ENCODE measurements at places on chromosomes 12 and 14.
A peak's percentile ranks its signal among the peaks of the same experiment; 100 is the strongest.

- no peak for DNase-seq
Measured at GRCh38 chr12:72272731-72273498, 745 bp downstream of the TRHDE start.

DNA sequence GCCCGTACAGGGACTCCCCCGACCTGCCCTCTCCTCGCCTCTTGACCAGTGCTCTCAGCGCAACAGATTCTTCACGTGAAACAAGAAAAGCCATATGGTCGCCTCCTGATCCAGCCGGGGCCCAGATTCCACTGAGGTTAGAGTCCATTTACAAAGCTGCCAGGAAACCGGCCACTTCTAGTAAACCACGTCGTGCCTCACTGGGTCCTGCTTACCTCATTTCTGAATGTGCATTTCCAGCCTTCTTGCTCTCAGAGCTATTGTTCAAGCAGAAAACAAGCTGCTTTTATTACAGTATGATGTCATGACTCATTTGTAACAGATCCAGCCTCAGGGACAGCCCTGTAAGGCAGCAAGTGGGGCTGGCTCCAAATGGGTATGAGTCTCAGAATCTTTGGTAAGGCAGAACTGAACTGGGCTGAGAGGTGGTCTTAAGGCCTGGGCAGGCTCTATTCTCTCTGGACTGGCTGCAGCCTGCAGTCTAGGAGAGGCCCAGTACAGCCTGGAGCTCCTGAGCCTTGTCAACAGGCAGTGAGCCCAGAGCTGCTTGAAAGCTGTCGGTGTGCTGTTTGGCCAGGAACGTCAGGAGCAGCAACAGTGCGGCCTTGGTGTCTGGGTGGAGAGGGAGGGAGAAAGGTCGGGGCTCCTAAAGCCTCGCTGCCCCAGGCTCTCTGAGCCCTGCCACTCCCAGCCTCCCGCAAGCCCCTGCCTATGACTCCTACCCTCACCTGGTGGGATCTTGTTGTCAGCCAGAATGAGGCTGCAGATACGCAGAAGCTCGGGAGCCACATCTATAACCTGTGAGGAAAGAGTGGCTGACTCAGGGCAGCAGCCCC is 8.3 kb downstream of the REC8 start:
- DNase-seq: peak; percentile 18

DNA sequence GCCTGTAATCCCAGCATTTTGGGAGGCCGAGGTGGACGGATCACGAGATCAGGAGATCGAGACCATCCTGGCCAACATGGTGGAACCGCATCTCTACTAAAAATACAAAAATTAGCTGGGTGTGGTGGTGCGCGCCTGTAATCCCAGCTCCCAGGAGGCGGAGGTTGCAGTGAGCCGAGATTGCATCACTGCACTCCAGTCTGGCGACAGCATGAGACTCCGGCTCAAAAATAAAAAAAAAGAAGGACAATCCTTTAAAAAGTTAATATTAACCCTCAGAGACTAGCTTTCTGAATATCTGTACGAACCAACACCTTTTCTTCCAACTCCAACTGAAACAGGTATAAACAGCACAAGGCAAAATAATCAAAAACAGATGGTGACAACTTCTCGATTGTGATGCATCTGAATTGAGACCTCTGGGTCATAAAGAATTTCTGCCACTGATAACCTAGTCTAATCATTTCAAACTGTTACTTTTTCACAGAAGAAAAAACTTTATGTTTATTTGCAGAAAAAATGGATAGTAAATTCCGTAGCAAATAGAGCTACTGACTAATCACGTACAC is 27.8 kb downstream of the CLIP1 start:
- no peak for DNase-seq

GRCh38 chr14:94021416-94022157 is 4.6 kb upstream of the OTUB2 start:
- no peak for DNase-seq

DNA sequence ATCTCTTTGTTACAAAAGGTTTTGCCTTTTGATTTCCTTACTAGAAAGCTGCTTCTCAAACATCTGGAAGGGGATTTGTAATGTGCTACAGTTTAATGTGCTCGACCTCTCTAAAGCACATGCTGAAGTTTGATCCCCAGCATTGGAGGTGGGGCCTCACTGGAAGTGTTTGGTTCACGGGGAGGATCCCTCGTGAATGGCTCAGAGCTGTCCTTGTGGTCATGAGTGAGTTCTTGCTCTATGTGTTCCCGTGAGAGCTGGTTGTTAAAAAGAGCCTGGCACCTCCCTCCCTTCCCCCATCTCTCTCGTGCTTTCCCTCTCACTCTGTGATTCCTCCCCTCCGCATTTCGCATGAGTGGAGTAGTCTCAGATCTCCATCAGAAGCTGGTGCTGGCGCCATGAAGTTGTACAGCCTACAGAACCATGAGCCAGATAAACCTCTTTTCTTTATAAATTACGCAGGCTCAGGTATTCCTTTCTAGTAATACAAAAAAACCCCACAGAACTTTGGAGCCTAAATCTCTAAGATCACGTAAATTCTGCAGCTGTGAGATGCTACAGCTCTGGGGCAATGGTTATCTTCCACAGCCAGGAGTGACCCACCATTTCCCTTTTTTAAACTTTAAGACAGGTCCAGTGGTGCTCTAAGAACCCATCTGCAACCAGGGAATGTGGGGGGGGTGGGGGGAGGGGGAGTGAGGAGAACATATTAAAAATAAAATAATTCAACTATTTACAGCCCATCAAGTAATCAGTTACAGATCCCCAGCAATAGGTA is 214.4 kb downstream of the FOXN3 start:
- DNase-seq: no peak

- no peak for DNase-seq
Measured at GRCh38 chr12:22969521-22969920, 344.6 kb downstream of the ETNK1 start.

DNA sequence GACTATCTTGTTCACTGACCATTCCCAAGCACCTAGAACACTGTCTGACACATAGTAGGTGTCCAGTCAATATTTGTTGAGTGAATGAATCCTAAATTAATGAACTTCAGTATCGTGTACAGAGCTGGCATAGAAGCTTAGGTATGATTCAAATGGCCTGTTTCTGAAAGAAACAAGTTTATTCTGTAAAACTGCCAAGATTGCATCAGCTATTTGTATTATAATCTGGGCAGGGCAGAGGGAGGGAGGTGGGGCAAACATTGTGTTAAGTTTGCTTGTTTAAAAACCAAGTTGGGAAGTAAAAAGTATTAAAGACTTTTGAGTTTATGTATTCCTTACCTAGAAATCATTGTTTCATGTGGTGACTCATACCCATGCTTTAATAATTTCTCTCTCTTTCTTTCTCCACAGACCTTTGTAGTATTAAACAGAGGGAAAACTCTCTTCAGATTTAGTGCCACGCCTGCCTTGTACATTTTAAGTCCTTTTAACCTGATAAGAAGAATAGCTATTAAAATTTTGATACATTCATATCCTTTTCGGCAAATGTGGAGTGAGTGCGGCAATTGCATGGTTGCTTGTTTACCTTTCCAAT is 92.8 kb downstream of the SCN8A start:
- no peak for DNase-seq

DNA sequence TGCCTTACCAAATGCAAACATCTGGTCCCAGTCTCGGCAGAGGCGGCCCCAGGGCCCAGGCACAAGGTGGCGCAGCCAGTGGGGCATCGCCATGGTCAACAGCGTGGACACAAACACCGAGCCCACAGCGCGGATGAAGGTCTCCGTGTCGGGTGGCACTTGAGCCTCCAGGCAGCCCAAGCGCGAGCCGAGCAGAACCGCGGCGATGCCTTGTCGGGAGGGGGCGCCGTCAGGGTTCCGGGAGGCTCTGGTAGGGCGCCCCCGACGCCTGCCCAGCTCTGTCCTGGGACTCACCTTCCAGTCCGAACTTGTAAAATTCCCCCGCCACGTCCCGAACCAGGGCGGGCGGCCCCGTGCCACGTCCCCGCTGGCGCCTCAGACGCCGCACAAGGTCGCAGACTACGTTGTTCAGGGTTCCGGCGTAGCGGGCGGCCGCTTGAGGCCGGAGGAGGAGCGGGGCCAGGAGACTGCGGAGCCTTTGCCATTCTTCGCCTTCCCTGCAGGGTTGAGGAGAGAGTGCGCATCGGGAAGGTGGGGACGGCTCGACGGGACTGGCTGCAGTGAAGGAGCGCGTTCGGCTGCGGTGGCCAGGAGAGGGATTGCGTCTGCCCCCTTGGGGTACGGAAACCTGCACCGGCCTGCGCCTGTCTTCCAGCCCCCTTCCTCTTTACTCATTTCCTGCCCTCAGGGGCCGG is 1.7 kb downstream of the CYP27B1 start:
- DNase-seq: no peak

DNA sequence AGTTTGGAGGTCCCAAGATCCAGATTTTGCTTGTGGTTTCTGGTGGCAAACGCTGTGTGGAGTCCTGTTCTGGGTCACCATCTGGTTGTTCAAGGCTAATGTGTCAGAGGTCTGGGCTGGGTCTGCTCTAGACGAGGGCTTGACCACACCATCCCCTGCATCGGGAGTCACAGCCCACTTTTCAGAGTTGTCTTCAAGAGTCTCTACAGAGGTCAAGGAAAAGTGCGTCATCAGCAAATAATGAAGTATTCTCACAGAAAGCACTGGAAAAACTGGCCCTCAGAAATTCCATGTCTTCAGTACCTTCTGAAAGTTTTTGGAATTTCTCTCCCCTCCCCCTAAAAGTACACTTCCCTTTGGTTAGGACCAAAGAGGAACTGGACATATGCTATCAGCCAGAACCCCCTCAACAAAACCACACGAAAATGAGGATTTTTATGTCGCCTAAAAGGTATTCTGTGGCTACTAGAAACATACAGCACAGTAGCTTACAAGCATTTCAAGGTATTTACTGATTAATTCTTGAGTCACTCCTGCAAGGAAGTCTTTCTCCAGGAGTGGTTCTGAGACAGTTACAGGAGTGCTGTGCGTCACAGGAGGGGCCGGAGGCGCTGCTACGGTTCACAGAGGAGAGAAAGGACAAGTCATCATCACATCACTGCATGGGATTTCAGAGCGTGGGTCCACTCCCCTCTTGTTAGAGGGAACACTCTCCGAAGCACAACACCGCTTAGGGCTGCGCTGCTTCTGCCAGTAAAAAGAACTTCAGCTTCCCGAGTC is 35.4 kb downstream of the RAD52 start:
- no peak for DNase-seq

GRCh38 chr12:105418229-105418628 is 87.7 kb downstream of the C12orf75 start:
- no peak for DNase-seq

- no peak for DNase-seq
Measured at GRCh38 chr14:92460541-92460915, 53.1 kb upstream of the RIN3 start.

GRCh38 chr12:79302162-79302814 is 388.5 kb downstream of the PAWR start:
- no peak for DNase-seq

- peak; percentile 62 for DNase-seq
Measured at GRCh38 chr14:81384900-81385299, 15.2 kb downstream of the STON2 start.

GRCh38 chr12:39296496-39296895 is 146.4 kb downstream of the KIF21A start:
- DNase-seq: no peak

GRCh38 chr12:45575823-45576475 is 153.6 kb upstream of the ARID2 start:
- DNase-seq: no peak

DNA sequence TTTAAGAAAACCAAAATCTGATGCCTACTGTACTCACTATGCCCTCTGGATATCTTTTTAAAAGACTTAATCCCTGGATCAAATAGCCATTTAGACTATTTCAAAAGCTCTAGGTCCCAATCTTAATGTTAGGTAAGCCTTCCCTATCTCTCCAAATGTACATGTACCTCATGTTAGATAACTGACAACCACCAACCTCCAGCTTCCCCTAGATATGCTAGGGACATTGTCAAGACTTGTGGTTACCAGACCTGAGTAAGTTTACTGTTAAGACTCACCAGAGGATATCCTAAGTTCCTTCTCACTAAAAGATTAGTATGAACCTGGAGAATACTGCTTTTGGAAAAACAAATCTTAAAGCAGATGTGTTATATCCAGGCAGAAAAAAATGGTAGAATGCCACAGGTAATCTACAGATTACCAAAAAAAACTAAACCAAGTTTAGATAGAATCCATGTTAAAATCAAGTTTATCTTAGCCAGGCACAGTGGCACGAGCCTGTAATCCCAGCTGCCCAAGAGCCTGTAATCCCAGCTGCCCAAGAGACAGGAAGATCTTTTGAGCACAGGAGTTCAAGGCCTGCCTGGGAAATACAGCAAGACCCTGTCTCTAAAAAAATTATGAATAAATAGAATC is 9.7 kb downstream of the NAP1L1 start:
- DNase-seq: no peak

GRCh38 chr12:80553316-80553715 is 109.3 kb downstream of the PTPRQ start:
- no peak for DNase-seq

DNA sequence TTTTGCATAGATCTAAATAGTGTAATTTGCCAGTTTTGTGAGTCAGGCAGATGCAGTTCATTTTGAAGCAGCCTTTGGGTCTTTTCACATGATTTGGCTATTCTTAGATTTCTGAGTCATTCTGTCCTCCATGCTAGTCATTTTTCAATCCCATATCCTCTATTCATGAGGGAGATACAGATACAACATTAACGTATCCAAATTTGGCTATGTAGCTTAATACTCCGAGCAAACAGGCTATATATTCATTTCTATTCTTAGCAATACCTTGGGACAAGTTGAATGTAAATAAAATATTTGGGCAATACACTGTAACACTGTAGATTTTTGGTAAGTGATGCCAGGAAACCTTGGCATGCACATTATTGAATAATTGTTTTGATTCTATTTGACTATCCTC is 270.7 kb upstream of the PDE3A start:
- DNase-seq: no peak

DNA sequence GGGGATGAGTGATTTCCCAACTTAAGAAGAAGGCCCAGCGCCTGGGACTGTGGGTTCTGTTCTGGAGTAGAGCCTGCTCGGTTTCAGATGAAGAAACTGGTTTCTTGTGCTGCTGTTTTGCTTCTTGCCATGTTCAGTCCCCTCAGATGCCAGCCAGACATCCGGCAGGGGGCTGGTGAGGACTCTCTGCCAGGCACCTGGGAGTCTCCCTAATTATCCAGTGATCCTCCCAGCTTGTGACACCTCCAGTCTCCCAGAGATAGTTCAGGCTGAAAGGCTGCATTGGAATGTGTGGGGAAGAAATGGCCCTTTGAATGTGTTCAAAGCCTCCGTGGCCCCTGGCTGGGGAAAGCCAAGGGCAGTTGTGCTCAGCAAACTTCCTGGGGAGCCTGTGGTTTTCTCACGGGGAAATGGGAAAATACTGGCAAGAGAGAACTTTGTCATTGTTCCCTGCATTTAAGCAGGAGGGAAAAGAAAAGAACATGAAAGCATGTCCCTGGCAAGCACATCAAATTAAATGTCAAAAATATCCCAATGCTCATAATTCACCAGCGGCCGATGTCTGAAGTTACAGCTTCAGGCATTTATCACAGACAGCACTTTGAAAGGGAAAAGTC is 8.5 kb upstream of the SERPINA12 start:
- DNase-seq: no peak

Data from right renal pelvis (tissue), 4 donors.